A673 (cell line): ENCODE measurements at places on chromosomes 11 and 22. TPM values are rescaled to one million over a fixed set of nuclear protein-coding genes. Genes with fewer than 3 reads are reported as not detected.

DNA sequence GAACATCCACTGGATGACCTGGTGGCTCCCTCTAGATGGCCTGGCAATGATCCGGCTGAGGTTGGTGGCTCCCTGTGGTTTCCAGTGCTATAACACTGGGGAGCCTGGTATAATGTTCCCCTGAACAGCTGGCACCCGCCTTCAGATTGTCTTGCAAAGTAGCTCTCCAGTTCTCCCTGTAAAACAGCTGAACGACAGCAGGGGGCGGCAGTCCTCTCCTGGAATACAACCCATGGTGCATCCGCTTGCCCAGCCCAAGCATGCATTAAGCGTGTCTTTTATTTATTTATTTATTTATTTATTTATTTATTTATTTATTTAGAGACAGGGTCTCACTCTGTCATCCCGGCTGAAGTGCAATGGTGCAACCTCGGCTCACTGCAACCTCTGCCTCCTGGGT, 258.9 kb downstream of the BUD13 start:
- peak; percentile 62 for DNase-seq

- no peak for DNase-seq
Measured at GRCh38 chr11:102486584-102486983, 34.0 kb upstream of the TMEM123 start.

DNA sequence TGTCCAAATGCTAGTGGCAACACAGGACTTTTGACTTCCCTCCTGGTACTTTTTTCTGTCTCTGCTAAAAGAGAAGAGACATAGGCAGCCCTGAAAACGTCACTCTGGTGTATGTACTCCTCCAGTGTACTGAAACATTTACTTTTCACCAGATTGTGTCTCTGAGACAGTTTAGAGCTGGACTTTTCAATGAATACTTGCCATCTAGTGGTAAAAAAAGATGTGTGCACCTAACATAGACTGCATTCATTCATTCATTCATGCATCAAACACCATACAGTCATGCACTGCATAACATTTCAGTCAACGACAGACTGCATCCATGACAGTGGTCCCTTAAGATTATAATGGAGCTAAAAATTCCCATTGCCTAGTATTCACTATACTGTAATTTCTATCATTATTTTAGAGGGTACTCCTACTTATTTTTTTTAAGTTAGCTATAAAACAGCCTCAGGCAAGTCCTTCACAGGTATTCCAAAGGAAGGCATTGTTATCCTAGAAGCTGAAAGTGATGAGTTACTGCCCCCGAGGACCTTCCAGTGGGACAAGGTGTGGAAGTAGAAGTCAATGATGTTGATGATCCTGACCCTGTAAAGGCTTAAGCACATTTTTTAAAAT, 186.2 kb downstream of the SPON1 start:
- peak; percentile 25 for DNase-seq

GRCh38 chr11:126163074-126163700, 48.3 kb downstream of the RPUSD4 start:
- DNase-seq: no peak

The NAALAD2 gene
- total RNA-seq: 3.9 and 4.0 TPM in 2 replicates

- DNase-seq: no peak
Measured at GRCh38 chr11:10459029-10459970, 4.2 kb downstream of the AMPD3 start.

DNA sequence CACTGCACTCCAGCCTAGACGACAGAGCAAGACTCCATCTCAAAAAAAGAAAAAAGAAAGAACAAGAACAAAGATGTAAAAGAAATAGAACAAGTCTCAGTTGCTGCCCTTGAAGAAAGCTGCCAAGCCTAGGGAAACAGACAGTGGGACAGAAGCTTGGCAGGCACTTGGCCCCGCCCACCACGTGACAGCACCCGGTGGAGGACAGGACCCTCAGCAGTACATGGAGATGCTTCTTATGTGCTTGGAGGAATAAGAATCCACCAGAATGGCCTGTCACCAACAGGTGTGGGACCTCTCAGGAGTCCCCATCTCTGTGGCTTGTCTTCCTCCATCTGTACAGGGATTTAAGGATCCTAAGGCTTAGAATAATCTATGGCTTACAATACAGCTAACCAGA, 7.6 kb upstream of the TMPRSS6 start:
- DNase-seq: no peak

- no peak for DNase-seq
Measured at GRCh38 chr22:30326255-30326705, 461 bp downstream of the TBC1D10A start.

DNA sequence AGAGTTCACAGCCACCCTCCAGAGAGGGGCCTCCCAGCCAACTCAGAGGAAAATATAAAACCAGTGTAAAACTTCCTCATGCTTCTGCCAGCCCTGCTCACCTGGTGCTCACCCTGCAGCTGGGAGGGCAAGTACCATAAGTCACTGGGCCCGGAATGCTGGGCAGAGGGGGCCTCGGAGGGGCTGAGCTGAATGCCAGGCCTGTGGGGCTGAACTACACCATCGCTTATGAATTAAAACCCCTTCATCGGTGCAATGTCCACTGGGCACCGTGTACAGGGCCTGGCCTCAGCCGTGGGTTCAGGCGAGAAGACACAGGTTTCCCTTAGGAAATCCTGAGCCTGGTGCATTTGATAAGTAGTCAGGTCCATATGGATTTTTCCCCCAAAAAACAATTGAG, 828.6 kb downstream of the TBC1D22A start:
- no peak for DNase-seq

DNA sequence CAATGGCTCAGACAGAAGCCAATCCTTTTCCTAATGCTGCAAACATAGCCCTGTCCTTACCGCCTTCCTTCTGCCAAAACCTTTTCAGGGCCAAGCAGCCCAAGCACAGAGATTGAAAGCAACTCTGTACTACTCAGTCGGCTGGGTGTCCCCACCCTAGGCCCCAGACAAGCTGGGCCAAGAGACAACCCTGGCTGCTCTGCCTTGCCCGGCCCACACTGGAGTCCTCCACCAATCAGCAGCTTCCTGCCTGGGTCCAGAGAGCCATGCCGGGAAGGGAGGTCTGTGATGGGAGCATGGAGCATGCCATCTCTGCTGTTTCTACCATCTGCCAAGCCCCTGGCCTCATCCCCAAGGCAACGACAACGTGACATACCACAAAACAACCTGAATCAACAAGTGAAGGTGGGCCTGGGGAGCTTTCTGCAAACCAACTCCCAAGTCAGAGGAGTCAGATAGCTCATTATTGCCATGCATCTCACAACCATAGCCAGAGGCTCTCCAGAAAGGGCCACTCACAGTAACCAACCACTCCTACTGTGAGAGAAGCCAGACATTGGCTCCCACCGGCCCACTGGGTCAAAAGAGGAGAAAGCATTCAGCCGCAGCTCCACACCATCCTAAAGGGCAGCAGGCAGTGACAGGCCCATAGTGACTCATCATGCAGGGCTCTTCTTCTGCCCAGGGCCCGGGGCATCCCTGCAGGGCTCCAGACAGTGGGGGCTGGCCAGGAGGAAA, 18.2 kb downstream of the PATZ1 start:
- no peak for DNase-seq

The SNX32 gene
- total RNA-seq: 2.0 and 2.1 TPM in 2 replicates

GRCh38 chr22:49136041-49136815, 691.4 kb downstream of the BRD1 start:
- DNase-seq: no peak

DNA sequence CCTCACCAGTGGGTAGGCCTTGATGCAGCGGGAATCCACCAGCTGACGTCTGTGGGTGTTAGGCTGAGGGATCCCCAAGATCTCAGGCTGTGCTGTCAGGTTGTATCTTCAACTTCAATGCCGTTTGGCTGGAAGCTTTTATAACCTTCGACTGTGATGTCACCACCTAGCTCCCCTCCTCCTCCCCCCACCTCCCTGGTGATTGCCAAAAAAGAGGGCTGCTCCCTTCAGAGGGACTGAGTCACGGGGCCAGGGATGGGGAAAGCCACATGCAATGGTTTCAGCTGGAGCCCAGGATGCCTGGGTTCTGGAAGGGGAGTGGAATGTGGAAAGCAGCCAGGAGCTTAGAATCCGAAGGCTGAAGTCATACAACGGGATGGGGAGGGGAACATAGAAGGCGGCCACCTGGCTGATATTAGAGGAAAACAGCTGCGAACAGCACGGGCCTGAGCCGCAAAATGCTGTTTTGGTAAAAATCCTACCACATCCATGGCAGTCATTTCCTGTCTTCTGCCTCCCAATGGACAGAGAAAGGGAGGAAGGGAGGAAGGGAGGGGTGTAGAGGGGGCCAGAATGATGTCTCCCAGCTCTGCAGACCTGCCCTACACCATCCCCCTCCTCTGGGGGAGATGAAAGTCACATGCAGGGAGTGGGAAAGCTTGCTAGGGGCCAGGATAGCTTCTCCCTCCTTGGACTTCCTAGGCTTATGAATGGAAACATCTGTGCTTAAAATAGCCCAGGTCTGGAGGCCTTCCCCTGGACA, at the start of gene LRRN4CL:
LRRN4CL (minus strand) TSS at position 110 of the 763 bp plus-strand sequence. CDS start 1,022 bp downstream, outside the sequence.
- DNase-seq: peak; percentile 72

The GP1BB gene
- total RNA-seq: 12.6 and 13.3 TPM in 2 replicates

- no peak for DNase-seq
Measured at GRCh38 chr22:46405901-46406300, 70.4 kb downstream of the TRMU start.

The RGL4 gene
- total RNA-seq: not detected in 2 replicates

The CXCR5 gene
- not detected in 2 replicates for total RNA-seq

DNA sequence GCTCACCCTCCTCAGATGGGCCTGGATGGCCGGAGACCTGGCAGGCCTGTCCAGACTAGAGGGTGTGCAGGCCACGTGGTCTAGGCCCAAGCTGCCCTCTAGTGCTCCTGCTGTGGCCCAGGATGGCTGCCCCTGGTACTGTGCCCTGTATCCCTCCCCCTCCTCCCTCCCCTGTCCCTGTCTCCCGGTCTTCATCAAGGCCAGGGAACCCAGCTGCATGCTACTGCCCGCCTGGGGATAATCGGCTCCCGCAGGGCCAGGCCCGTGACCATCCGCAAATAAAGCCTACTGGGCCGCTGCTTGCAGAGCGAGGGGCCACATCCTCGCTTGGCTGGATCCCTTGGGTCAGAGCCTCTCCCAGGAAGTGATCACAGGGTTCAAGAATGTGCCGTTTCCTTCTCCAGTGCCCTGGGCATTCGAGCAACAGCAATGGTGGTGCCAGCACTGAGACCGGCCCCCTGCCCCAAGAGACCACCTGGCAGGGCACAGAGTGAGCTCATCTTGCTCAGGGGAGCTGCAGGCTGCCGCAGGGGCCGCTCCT, 51.1 kb downstream of the WNT7B start:
- DNase-seq: no peak

The PRR33 gene
- total RNA-seq: not detected in 2 replicates

DNA sequence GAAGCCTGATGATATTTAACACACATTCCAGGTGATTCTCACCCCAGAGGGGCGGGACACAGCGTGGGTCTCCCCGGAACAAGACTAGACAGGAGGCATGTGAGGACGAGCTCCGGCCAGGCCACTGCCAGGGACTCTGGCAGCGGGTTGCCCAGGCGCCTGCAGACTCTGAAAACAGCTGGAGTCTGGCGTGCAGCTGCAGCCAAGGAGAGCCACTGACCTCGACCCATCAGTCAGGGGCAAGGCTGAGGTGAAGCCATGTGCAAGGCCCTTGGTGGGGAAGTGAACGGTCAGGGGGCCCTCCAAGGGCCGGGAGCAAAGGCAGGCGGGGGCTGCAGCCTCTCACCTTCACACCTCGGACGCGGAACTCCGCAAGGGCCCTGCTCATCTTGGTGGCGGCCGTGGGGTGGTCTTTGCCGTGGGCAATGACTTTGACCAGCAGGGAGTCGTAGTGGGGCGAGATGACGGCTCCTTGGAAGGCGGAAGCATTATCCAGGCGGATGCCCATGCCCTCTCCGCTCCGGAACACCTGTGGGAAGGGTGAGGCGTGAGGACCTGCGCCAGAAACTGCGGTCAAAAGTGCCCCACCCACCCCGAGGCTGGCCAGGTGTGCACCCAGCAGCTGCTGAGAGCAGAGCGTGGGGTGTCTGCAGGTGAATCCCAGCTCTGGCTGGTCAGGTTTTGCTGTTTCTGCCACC, 6.7 kb downstream of the LRFN4 start:
- DNase-seq: no peak

The DDT gene
- 102 and 108 TPM in 2 replicates for total RNA-seq

GRCh38 chr22:49453771-49454170, 373.9 kb downstream of the BRD1 start:
- DNase-seq: no peak

GRCh38 chr11:79438631-79439409, 2.0 kb downstream of the TENM4 start:
- DNase-seq: no peak

The FOXRED2 gene
- total RNA-seq: 53.8 and 60.4 TPM in 2 replicates

GRCh38 chr11:112931703-112932102, 29.5 kb upstream of the NCAM1 start:
- no peak for DNase-seq

The IGLL1 gene
- not detected in 2 replicates for total RNA-seq

DNA sequence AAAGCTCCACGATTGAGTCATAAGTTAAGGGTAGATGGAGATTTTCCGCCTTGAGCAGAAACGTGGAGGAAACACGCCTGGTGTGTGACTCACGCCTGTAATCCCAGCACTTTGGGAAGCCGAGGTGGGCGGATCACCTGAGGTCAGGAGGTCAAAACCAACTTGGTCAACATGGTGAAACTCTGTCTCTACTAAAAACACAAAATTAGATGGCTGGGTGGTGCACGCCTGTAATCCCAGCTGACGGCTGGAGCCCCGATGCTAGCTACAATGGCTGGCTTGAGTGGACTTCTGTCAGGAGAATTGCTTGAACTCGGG, 17.3 kb upstream of the DGCR8 start:
- no peak for DNase-seq

DNA sequence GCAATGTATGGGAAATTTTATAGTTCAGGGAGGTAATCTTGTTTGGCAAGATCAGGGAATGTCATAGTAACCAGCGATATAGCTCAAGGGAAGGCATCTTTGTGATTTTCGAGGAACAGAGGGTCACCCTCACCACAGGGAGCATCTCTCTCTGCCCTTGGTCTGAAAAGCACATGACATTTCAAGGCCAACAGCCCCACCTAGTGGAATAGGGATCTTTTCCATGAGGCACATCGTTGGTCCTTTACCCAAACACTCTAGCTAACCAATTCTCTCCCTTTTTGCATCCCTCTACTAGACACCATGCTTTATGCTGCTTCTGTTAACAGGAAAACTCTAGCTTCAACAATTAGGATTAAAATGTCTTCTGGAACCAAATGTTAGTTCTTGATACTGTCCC, 179.0 kb downstream of the GRM5 start:
- peak; percentile 22 for DNase-seq

DNA sequence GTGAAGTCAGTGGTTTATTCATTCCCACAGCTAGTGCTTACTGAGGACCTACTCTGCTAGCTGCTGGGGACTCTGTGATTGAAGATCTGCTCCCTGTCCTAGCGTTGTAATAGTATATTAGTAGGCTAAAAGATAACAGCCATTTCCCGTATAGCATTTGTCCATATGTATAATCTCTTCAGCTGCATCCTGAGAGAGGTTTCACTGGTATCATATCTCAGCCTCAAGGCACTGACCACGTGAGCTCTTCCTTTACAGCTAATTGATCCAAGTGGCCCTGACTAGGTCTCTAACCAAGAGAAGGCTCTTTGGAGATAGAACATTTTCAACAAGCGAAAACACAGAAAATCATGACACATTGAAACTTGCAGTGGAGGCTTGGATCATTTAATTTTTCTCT, 110.2 kb downstream of the APIP start:
- DNase-seq: no peak
